Left colon (tissue), 2 donors: ENCODE measurements at places on chromosomes 1 and 21. TPM values are rescaled to one million over a fixed set of nuclear protein-coding genes. Genes with fewer than 3 reads are reported as not detected.
A peak's percentile ranks its signal among the peaks of the same experiment; 100 is the strongest.

DNA sequence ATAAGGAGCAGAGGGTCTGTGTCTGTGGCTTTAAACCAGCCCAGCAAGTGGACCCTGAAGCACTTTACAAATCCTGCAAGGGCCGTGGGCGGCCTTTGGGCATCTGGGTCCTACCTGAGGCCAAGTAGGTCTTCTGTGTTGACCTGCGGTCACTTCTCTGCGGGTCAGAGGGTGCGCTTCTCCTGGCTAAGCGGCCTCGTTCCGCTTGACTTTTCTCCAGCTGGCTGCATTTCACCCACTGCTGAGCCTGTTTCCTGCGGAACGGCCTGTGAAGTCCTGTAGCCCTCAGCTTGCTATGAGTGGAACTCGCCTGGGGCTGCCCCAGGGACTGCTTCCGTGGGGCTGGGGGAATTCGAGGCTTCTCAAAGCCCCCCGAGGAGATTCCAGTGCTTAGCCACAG, 43.3 kb downstream of the SLC37A1 start:
- no peak for DNase-seq

DNA sequence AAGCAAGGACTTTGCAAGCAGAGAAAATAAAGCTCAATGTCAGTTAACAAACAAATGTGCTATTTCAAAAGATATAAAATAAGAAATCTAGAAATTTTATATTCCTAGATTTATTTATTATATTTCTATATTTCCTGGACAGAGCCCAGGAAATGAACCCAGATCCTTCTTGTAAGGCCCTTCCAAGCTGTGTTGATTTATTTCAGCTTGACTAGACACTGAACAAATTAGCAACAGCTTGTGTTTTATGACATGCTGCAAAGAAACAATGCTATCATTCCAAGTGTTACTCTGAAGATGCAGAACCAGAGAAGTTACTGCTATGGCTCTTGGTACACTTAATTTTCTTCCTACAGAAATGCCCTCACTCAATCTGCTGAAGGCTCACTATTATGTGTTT, 6.2 kb downstream of the TGFBR3 start:
- no peak for DNase-seq

- DNase-seq = no peak
Observed at GRCh38 chr1:34876406-34876805, 16.9 kb upstream of the SMIM12 start.

GRCh38 chr1:22457836-22458235, 6.2 kb downstream of the ZBTB40 start:
- no peak for DNase-seq

DNA sequence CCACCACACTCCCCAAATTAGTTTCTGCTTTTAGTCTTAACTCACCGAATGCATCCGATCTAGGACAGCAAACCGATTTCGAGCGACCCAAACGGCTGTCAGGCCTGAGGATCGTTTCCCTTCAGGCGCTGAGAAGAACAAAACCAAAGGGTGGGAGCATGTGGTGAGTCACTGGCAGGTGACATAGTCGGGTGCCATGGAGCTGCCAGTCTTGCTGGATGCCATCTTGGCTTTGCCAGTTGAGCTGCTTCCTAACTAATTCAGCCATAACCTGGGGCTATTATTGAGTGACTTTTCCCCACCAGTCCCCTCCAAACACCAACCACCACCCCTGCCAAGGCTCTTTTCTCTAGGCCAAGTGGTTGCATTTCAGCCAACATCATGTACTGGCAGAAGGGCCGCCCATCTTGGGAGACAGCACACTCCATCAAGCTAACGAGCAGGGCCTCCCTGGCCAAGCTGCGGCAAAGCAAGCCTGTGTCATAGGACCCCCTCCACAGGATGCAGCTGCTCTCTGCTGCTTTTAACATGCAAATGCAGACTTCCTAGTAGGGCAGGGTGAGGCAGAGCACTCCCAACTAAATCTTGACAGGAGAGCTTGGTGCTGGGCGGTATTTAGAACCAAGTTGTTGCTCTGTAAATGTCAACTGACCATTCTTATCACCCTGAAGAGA, 22.3 kb upstream of the PEX19 start:
- DNase-seq = no peak

DNA sequence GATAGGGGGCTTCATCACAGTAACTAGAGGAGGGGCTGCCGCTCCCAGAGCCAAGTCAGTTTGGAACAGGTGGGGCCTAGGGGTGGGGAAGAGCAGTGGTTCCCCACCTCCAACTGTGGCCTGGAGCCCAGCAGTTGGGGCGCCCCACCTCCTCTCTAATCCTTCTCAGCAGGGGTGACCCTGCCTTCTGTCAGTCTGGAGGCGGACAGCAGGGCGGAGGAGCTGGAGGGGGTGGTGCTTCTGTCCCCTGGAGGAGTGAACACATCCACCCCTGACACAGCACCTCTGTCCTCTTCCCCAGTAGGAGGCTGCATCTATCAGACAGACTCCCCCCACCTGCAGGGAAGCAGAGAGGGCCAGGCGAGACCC, 73.8 kb downstream of the MRPL37 start:
- peak; percentile 62 for DNase-seq

DNA sequence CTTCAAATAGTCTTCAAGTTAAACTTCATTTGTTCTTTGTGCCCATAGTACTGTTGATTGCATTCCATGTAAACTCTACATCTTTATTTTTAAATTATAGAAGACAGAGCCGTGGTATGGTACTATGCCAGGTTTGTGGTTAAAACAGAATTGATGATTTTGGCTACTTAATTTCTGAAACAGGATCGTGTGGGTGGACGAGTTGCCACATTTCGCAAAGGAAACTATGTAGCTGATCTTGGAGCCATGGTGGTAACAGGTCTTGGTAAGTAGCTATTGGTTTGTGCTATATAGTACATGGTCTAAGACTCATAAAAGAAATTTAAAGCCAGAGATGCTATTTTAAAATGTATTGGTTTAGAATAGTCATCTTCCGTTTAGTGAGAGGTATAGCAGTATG, 38.0 kb downstream of the KDM1A start:
- no peak for DNase-seq

- peak; percentile 67 for DNase-seq
Observed at GRCh38 chr1:201719812-201720521, 109.0 kb upstream of the IPO9 start.

DNA sequence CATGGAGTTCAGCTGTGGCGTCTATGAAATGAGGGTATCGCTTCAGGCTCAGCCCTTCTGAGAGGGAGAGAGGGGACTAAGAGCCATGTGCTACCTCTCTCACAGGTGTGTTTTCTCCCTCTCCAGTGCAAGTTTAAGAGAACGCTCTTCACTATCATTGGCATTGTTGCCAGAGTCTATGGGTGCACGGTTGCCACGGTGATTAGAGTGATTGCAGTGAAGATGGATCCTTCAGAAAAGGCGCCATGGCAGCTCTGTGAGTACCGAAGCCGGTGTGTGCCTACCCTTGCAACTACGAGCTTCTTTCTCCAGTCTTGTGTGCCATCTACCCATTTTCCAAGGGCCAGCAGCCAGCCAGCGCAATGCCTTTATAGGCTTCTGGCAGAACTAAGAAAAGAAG, 290.5 kb downstream of the OMA1 start:
- DNase-seq = no peak

DNA sequence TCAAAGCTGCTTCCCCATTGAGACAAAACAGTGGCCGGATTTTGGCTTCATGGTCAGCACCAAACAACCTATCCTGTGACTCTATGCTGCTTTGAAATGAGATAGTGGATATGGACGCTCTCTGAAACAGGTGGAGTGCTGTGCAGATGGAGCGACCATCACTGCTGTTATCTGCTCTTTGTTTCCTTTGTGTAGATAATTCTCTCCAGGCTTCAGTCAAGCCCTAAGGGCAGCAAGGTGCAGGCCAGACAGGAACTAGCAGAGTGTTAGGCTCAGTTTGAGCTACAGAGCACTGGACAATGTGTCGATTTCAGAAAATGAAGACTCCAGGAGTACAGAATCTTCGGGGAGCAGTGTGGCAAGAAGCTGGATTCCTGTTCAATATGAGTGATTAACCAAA, 4.8 kb upstream of the IRF6 start:
- DNase-seq = no peak

GRCh38 chr21:35838987-35839763, 221.2 kb downstream of the SETD4 start:
- no peak for DNase-seq

Gene SPATA46
- total RNA-seq = not detected

Gene SPRR1B
- not detected for total RNA-seq

Gene IGSF9
- 31.5 TPM for total RNA-seq

Gene HEYL
- 1.9 TPM for total RNA-seq
